8988T (cell line): ENCODE measurements at places on chromosomes 3 and 15.

- no peak for DNase-seq
These were observed 17.4 kb upstream of the KCNMB2 start for GRCh38 chr3:178518660-178519396.

- DNase-seq = no peak
These were observed 203.8 kb downstream of the TCF12 start for GRCh38 chr15:57122080-57122840.

DNA sequence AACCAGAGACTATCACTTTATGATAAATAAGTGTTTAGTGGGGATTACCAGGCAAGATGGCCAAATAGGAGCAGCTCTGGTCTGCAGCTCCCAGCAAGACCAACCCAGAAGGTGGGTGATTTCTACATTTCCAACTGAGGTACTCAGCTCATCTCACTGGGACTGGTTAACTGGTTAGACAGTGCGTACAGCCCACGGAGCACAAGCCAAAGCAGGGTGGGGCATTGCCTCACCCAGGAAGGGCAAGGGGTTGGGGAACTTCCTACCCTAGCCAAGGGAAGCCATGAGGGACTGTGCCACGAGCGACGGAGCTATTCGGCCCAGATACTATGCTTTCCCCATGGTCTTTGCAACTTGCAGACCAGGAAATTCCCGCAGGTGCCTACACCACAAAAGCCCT lies 171.0 kb downstream of the CTNNB1 start:
- no peak for DNase-seq

DNA sequence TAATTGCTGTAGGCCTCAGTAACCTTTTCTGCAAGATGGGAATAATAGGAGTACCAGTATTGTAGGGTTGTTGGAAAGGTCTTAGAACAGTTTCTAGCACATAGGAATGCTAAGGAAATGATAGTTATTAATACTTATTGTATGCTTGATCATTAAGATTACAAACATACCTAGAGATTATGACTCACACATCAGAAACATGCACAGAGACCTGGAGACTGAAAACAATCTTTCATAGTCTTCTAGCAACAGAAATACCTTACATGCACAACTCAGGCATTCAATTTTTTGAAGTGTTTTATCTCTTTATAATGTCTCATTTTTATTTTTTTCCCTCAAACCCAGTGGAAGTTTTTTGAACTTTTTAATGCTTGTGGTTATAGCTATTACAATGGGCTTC lies 104.4 kb upstream of the ZBTB20 start:
- no peak for DNase-seq

DNA sequence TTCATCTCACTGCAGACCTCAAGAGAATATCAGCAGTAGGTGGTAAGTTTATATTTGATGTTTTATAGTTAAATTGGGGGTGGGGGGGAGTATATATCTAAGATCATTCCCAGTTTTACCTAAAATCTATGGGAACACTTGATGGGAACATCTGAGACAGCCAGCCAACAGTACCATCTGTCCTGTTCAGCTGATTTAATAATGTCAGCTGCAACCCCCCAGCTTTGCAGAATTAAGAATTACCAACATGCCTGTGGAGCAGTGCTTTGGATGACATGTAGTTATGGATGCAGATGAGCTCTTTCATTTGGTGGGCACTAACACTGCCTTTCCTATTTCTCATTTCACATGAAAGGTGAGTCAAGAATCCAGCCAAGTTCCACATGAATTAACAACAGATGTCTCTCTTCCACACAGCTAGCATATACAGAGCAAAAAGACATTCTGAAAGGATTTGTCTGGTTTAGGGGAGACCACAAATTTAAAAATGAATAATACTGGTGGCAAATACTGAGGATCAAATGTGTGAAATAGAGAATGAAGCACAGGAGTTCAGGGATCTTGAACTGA lies 76.2 kb downstream of the SETD5 start:
- no peak for DNase-seq

- DNase-seq = no peak
These were observed 117.4 kb upstream of the LINGO1 start for GRCh38 chr15:77749998-77750540.

DNA sequence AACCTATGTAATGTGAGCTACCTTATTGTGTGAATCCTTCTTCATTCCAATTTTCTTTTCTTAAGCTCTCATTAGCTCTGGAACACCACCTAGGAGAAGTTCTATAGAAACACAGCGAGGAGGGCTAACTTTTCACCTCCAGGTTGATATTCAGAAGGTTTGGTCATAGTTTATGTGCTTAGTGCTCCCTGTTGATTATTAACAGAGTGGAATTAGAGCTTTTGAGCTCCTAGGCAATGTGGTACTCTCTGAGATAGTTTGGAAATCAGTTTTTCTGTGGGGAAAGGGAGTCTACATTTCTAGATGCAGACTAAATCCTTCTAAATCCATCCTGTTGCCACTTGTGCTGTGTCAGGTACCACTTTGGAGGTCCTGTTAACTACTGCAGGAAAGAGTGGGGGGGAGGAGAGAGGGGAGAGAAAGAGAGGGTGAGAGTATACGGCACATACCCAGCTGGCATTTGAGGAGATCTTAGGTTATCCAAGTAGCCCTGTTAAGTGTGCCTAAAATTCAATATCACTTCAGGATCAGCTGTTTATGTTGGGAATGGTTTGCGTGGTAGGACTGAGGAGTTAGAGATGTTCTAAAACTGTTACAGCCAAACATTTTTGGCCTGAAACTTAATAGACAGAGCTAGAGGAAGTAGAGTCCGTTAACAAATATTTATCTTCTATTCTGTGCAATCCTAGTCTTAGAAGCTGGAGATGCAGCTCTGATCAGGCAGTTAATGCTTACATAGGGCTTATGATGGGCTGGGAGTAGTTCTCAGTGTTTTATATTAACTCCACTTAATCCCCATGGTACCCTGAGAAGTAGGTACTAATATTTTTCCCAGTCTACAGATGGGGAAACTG lies 117.5 kb upstream of the PROK2 start:
- no peak for DNase-seq

DNA sequence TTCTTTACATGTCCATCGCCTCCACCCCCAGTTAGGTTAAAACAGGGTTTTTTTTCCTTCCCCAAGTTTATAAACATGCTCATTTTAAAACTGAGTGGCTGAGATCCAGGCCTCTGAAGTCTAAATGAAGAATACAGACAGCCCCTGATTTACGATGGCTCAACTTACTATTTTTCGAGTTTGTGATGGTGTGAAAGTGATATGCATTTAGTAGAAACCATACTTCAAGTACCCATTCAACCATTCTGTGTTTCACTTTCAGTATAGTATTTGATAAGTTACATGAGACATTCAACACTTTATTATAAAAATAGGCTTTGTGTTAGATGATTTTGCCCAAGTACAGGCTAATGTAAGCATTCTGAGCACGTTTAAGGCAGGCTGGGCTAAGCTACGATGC lies 30.5 kb upstream of the GNB5 start:
- DNase-seq = no peak

GRCh38 chr3:161008086-161008485 lies 97.1 kb downstream of the B3GALNT1 start:
- DNase-seq = no peak

DNA sequence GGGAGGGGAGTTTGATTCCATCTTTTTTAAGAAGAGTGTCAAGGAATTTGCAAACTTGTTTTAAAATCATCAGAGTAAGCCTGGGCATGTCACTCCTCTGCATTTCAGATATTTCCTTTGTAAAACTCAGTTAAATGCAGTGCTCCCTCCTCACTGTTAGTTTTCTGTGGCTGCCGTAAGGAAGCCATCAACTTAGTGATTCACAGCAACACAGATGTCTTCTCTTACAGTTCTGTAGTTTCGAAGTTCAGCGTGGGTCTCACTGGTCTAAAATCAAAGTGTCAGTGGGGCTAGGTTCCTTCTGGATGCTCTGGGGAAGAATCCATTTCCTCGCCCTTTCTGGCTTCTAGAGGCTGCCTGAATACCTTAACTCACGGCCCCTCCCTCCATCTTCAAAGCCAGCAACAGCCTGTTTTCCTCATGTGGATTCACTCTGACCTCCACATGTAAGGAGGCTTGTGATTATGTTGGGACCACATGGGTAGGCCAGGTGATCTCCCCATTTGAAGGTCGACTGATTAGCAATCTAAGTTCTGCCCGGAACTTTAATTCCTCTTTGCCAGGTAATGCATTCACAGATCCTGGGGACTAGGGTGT lies 12.4 kb downstream of the ISG20 start:
- no peak for DNase-seq

DNA sequence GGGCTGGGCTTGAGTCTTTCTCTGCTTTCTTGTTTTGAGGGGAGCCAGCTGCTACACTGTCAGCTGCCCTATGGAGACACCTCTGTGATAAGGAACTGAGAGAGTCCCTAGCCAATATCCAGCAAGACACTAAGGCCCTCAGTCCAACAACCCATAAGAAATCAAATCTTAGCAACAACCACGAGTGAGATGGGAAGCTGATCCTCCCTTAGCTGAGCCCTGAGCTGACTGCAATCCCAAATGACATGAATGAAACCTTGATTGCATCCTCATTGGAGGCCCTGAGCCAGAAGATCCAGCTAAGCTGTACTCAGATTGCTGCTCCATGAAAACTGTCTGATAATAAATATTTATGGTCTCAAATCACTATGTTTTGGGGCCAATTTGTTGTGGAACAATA lies 302.1 kb upstream of the MME start:
- DNase-seq = no peak

GRCh38 chr3:178388473-178388872 lies 147.8 kb upstream of the KCNMB2 start:
- DNase-seq = no peak

DNA sequence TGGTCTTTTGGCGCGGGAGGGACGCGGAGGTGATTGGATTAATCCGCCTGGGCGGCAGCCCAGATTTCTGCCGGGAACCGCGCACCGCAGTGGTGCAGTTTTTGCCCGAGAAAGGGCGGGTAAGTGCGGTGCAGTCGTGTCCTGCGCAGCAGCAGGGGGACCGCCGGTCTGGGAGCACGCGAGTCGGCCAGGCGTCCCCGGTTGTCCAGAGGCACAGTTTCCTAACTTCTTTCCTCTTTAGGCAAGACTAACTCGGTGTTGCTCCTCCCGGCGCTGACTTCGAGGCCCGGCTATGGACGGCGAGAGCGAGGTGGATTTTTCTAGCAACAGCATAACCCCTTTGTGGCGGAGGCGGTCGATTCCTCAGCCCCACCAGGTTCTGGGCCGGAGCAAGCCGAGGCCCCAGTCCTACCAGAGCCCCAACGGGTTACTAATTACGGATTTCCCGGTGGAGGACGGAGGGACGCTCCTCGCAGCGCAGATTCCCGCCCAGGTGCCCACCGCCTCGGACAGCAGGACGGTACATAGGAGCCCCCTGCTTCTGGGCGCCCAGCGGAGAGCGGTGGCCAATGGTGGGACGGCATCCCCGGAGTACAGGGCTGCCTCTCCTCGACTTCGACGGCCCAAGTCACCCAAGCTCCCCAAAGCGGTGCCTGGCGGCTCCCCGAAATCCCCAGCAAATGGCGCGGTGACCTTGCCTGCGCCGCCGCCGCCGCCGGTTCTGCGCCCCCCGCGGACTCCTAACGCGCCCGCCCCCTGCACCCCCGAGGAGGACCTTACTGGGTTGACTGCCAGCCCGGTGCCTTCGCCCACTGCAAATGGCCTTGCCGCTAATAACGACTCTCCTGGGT lies 736 bp downstream of the ARHGEF26 start:
- DNase-seq = peak; percentile 76

- DNase-seq = no peak
These were observed 903.3 kb upstream of the CFAP20DC start for GRCh38 chr3:59953104-59953503.

DNA sequence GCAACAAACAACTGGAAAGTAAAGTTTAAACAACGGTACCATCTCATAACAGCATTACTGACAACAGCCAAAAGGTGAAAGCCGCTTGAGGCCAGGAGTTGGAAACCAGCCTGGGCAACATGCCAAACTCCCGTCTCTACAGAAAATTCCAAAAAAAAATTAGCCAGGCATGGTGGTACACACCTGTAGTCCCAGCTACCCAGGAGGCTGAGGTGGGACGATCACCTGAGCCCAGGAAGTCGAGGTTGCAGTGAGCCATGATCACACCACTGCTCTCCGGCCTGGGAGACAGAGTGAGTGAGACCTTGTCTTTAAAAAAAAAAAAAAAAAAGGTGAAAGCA lies 4.4 kb downstream of the TNK2 start:
- no peak for DNase-seq

GRCh38 chr15:57287123-57287521 lies 89.2 kb upstream of the CGNL1 start:
- no peak for DNase-seq

DNA sequence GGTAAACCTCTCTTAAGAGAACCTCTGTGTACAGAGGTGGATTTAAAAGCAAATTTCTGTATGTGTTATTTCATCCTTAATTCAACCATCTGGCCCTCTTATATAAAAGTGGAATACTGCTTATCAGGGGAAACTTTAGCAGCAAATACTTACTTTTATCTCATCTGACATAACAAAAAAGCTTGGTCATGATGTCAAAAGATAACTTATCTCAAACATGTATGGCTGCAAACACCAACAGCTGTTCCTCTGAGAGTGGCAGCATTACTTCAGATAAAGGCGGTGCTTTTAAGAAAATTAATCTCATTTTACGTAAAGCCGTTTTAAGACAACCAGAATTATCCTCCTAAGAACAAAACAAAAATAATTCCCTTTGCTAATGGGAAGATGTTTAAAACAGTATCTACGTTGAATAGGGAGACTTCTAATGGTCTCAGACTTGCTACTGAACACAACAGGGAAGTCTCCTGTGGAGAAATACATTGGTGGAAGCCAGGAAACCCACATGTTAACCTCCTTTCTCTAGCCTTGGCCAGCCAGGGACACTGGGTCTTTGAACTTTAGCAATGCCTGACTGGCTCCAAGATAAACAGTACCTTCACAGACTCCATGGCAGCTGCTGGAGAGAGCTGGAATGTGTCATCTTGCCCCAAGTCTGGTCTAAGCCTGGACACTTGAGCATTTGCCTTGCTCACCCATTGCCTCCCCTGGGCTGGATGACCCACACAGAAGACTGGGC lies 18.1 kb downstream of the ARRDC4 start:
- no peak for DNase-seq

DNA sequence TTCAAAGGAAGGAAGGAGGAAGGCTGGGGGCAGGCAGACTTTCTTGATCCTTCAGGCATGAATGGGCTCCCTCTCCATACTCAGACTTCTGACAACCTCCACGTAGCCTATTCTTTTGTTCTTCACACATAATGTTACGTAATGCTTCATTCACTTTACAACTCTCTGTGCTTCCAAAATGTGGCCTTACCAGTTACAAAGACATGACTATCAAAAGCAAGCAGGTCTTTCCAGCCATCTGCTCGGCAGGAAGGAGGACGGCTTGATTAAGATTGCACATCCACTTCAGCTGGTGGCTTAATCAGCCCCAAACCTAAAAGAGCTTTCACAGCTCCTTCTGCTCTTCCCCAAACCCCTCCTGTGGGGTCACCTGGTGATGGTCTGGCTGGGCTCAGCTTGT lies 263.2 kb downstream of the XXYLT1 start:
- no peak for DNase-seq

- DNase-seq = no peak
These were observed 64.0 kb downstream of the SYNM start for GRCh38 chr15:99168601-99169580.

- DNase-seq = no peak
These were observed 271.0 kb downstream of the PDZRN3 start for GRCh38 chr3:73353649-73354217.

GRCh38 chr15:47551079-47551478 lies 166.2 kb upstream of the SEMA6D start:
- no peak for DNase-seq

- DNase-seq = no peak
These were observed 14.5 kb upstream of the CFAP100 start for GRCh38 chr3:126380011-126380768.

GRCh38 chr3:37808656-37809055 lies 53.0 kb upstream of the CTDSPL start:
- no peak for DNase-seq

- DNase-seq = no peak
These were observed 227.8 kb upstream of the TBL1XR1 start for GRCh38 chr3:177425042-177425441.
